ENCODE measurements at places on chromosomes 7 and 10.

DNA sequence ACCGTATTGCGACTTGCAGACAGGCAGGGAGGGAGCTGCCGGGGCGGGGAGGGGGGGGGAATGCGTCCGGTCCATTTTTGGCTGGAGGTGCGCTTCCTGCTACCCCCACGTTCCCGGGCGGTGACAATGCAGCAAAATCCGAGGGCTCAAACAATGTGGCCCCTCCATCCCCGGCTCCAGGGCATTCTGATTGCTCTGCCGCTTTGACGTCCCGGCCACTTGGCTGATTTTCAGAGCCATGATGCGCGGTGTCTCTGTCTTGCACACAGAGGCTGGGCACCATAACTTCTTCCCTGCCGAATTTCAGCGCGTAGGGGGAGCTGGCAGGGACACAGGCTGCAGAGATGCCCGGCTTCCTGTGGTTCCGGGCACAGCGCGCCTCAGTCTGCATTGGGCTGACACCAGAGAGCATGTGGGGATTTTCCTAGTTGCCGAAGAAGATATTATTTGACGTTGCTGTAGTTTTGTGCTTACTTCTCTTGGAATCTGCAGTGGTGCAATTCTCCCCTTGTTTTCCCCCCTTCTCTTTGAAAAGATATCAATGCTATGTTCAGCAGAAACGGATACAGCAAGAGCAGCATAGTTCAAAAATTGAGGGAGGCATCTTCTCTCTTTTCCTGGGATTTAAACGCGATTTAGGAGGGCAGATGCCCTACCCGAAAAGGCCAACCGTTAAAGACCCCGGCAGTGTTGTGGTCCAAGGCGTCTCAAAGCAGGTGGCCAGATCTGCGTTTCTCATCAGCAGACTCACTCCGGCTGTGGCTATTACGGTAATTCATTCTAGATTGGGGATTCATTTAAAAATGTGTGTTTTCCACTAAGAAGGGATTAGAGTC, 1.4 kb downstream of the HECW1 start:
- DNase-seq = no peak

DNA sequence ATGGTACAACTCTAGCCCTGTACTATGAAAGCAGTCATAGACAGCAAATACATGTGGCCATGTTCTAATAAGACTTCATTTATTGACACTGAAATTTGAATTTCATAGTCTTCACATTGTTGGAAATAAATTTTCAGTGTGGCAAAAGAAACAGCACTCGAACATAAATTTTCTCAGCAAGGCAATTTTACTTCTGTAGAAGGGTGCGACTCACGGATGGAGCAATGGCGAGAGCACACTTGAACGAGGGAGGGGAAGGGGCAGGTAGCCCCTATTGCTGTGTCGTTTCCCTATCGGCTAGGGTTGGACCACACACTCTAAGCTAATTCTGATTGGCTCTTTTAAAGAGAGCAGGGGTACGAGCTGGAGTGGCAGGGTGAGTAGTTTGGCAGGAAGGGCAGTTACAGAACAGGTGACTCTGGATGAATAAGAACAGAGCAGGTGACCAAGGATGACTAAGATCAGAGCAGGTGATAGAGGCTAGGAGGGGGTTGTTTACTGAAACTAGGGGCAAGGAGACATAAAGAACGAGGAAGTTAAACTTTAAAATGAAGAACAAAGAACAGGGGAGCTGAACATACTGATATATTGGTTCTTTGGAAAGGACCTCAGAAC, 52.0 kb downstream of the LRRC4 start:
- no peak for DNase-seq

- no peak for DNase-seq
Observed at GRCh38 chr7:39624442-39624807, 1.1 kb downstream of the RALA start.

GRCh38 chr7:124411796-124412195, 353.8 kb downstream of the GPR37 start:
- no peak for DNase-seq

DNA sequence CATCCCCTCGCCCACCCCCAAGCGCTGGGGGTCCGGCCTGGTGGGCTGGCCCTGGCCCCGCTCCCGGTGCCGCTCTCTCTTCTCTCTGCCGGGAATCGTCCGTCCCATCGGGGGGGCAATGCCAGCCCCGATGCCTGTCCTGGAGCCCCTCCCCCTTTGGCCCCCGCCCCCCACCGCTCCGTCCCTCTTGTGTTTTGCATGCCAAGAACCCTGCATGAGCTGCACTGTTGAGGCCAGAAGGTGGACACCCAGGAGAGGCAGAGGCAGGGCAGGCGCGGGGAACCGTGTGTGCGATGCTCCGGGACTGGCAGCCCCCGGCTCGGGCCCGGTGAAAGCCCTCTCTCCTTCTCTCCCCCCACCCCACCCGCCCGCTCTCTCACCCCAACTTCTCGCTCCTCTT, 22.1 kb upstream of the HSPB1 start:
- DNase-seq = no peak

DNA sequence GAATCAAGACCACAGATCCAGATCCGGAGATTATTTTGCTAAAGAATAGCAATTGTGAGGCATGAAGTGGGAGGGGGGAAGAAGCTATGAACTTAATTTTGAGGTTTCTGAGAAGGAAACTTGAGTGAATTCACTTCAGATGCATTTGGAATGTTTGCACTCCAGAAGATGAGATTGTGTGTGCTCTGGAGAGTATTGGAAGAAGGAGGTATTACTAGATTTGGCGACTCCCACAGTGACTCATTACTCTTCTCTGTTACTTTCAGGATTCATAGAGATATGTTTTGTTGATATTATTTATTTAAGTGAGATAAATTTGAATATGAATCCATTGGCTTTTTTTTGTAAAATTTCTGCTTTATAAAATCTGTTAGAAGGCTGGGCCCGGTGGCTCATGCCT, 80.7 kb downstream of the ANKRD30A start:
- no peak for DNase-seq
